Epithelial cell of proximal tubule (primary cell): ENCODE measurements at places on chromosomes 16 and 17. TPM values are rescaled to one million over a fixed set of nuclear protein-coding genes. Genes with fewer than 3 reads are reported as not detected.

Gene THUMPD1
- 18.6 and 52.2 TPM in 2 replicates for total RNA-seq

Gene ABCC3
- total RNA-seq, result 6.3 and 6.6 TPM in 2 replicates

Gene CNTNAP4
- not detected in 2 replicates for total RNA-seq

Gene GPRC5C
- 48.3 and 61.7 TPM in 2 replicates for total RNA-seq

Gene CCDC154
- not detected in 2 replicates for total RNA-seq

Gene HSDL1
- total RNA-seq, result 17.0 and 23.3 TPM in 2 replicates

Gene TMEM100
- total RNA-seq, result not detected in 2 replicates

Gene ZG16
- not detected in 2 replicates for total RNA-seq

Gene SLC52A1
- 0.07 and 1.3 TPM in 2 replicates for total RNA-seq

Gene TPSD1
- not detected in 2 replicates for total RNA-seq

Gene PRM3
- total RNA-seq, result not detected in 2 replicates

Gene SMIM22
- total RNA-seq, result 0.98 and 12.2 TPM in 2 replicates

Gene DPEP2
- not detected in 2 replicates for total RNA-seq

Gene HS3ST3B1
- 2.1 and 5.4 TPM in 2 replicates for total RNA-seq

Gene NARF
- total RNA-seq, result 45.4 and 64.4 TPM in 2 replicates

Gene VTN
- not detected in 2 replicates for total RNA-seq

Gene C17orf67
- 0.17 and 0.43 TPM in 2 replicates for total RNA-seq

Gene SLC5A11
- not detected in 2 replicates for total RNA-seq

Gene C16orf92
- not detected in 2 replicates for total RNA-seq

Gene P2RX1
- total RNA-seq, result not detected in 2 replicates

Gene HOXB2
- 21.1 and 43.7 TPM in 2 replicates for total RNA-seq

Gene KLHDC4
- 29.0 and 45.4 TPM in 2 replicates for total RNA-seq

Gene CA5A
- not detected in 2 replicates for total RNA-seq

Gene PDE6G
- 14.2 and 23.5 TPM in 2 replicates for total RNA-seq

Gene GLP2R
- total RNA-seq, result 0.23 TPM in 1 of 2 replicates, not detected in the other

Gene ITGAL
- total RNA-seq, result not detected in 2 replicates

Gene KRTAP4-5
- not detected in 2 replicates for total RNA-seq

Gene PRDM7
- not detected in 2 replicates for total RNA-seq

Gene CLEC18A
- 0.58 and 0.72 TPM in 2 replicates for total RNA-seq

Gene ALOX12B
- total RNA-seq, result 0.35 TPM in 1 of 2 replicates, not detected in the other

Gene SLC16A6
- total RNA-seq, result 0.07 TPM in 1 of 2 replicates, not detected in the other

Gene PERCC1
- not detected in 2 replicates for total RNA-seq

Gene ADAMTS18
- under 0.01 and 0.98 TPM in 2 replicates for total RNA-seq
